Activated naive CD4-positive, alpha-beta T cell treated with Interleukin-2 at 50 U/mL for 16 hours (primary cell): ENCODE measurements at places on chromosomes 6 and 20.

DNA sequence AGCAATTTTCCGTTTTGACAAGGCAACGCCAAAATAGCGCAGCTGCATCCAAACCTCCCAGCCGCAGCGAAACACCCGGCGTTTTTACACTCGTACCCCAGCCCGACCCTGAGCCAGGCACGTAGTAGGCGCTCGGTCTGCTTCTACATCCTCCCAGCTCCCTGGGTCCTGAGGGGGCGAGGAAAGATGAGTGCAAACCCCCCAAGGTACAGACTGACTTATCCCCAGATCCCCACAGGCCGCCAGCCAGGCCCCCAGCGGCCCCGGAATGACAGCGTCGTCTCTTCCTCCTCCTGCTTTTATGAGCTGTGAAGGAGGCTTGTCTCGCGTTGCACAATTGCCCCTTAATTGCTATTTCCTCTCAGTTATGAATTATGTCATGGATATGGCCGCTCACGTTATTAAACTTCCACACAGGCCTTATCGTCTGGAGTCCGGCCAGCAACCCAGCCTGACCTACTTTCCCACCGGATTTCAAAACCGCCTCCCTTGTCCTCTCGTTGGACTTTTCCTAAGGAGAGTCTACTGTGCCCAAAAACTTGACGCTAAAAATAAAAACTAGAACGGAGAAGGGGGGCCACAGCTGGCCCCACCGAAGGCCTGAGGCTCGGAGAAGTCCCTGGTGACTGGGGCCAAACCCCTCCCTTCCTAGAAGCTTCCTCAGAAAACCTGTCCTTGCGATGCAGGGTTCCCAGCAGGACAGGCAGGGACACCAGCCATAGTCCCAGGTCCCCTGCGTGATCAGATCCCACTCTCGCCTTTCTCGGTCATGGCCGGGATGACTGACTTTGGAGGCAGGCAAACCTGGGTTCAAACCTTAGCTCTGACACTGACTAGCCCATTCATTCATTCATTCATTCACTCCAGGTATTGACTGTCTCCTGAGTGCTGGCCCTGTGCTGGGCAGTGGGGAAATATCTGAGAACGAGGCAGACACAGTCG, 130.9 kb upstream of the PTPN1 start:
- DNase-seq: no peak

- DNase-seq: no peak
These were observed 289.3 kb downstream of the KIF16B start for GRCh38 chr20:16283978-16284377.

GRCh38 chr20:31809661-31810060, 9.5 kb upstream of the MYLK2 start:
- DNase-seq: no peak

DNA sequence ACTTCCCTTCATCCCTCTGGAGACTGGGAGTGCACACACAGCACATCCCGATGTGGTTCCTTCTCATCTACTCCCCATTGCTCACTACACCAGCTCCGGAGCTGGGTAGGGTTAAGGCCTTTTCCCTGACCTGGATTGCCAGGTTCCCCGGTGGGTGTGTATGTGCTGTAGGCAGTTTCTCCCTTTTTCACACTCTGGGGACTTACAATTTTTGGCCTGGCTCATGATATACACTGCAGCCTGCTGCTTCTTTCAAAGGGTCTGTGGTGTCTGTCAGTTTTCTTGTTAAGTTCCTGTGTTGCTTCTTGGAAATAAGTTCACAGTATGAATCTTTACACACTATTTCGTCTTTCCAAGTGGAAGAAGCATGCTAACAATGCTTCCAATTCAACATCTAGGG, 405.5 kb downstream of the UTRN start:
- DNase-seq: no peak

DNA sequence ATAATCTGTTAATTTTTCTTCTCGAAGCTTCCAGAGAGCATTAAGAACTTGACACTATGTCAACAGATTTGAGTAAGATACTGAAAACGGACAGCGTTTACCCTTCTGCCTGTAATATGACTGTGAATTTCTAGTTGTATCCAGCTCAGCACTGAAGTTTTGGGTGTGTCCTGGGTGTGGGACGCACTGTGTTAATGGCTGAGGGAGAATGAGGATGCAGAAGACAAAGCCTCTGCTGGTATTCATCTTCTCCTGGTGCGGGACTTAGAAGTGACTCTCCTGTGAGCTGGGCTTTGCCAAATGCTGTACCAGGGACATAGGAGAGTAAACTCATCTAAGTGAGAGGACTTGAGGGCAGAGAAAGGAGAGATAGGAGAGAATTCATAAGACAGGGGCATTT, 90.3 kb upstream of the CLDN20 start:
- DNase-seq: no peak
